ENCODE measurements at places on chromosomes 4 and X.

GRCh38 chrX:135410861-135411627, 10.7 kb upstream of the SMIM10L2A start:
- no peak for DNase-seq

GRCh38 chr4:3787489-3788365, 21.5 kb downstream of the ADRA2C start:
- DNase-seq = no peak

DNA sequence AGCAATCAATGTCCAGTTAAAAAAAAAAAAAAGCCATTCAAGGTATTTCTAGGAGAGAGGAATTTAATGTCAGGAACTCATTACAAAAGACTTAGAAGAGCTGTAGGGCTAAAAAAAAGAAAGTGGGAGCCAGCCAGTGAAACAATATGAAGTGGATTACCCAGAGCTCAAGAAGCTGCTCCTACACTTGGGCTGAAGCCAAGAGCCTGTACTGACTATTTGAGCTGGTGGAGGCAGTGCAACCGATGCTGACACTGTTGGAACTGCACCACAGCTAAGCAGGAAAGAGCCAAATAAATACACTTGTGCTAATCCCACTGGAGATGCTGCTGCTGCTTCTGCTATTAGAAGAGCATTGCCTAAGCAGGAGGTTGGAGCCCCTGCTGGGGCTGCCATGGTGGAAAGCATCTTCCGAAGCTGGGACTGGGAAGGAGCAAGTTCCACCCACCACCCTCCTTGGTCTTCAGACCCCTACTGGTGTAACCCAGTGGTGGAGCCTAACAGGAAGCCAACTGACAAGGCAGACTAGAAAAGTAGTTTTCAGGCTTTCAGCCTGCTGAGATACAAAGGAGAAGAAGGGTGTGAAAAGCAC, 65.4 kb downstream of the CXXC4 start:
- DNase-seq = no peak

DNA sequence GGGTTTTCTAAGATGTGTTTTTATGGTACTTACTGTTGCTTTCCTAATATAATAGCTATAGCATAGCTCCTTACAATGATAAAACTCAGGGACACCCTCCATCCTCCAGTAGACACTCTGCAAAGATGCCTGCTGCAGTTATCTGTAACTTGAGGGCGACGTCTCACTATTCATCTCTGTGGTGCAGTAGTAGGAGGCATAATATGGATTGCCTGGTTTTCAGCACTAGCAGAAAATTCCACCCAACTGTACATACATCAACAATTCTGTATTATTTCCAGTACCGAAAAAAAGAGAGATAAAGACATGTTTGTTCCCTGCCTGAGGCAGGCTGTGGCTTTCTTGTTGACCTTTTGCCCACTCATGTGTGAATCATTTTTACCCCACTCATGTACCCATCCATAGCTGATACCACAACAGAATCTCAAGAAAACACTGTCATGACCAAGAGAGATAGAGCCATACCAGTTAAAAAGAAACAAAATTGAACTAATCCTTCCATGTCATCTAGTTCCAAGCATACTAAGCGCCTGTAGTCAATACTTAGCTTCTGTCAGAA, 220.1 kb downstream of the RAB28 start:
- DNase-seq = no peak

GRCh38 chr4:20272411-20272872, 20.7 kb downstream of the SLIT2 start:
- no peak for DNase-seq

GRCh38 chrX:96386981-96387380, 297.7 kb upstream of the DIAPH2 start:
- DNase-seq = no peak

DNA sequence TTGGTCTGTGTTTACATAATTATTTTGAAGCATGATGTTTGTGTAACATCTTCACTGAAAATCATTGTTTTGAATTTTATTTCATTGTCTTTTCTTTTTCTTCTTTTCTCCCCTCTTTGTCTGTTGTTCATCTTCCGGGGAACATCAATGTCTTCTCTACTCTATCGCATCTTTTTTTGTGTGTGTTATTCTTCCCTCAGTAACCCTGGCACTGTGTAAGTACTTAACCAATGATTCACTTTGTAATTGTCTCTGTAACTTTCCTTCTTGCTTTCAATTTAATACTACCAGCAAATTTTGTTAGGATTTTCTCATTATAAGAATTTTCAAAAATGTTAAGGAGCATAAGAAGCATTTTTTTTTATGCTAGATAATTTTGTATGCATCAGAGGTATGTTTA, 130.8 kb downstream of the PDLIM5 start:
- DNase-seq = no peak

GRCh38 chrX:16386126-16386525, 218.8 kb downstream of the MAGEB17 start:
- DNase-seq = peak; percentile 9

DNA sequence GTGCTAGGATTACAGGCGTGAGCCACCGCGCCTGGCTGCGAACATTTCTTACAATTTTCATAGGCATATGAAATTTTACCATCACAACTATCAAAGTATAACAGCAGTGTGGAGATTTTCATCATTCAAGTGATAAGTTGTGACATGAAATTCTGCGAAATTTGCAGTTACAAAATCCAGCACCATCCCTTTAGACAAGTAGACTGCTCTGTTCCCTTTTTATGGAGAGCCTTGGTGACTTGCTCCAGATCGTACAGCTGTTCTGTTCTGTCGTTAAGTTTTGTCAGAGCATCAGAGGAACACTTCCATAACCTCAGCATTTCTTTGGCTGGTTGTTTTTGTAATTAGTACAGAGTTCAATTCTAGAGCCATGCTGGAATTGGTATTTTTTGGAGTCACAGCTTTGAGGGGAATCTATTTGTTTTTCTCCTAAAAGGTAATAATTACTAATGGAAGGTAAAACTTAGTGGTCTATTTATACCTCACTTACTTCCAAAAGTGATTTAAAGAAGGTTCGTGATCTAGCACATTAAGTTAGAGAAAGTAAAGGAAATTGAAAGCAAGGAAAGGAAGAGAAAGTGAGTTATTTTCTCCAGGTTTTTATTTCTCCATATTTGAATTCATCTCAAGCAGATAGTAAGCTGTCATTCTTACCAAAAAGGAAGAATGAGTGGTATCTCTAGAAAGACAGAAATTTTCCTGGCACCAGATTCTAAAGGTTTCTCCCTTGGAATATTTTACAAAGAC, 22.1 kb downstream of the ZRSR2 start:
- DNase-seq = no peak

DNA sequence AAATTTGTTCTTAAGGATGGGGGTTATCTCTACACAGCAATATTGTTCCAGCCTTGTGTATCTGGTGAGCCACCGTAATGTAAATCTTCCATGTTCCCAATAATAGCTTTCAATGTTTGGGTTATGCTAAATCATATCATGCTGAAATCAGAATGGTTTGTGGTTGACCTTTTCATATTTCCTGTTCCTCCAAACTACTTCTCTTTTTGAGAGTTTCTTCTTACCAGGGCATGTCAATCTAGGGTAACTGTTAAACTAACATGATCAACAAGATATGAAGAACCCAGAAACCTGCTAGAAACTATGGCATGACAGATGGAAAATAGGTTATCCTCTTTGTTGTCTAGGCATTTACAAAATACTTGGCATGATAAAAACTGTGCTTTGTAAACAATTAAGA, 22.0 kb downstream of the TNMD start:
- DNase-seq = no peak

GRCh38 chr4:127134490-127134889, 498.3 kb upstream of the INTU start:
- DNase-seq = no peak

DNA sequence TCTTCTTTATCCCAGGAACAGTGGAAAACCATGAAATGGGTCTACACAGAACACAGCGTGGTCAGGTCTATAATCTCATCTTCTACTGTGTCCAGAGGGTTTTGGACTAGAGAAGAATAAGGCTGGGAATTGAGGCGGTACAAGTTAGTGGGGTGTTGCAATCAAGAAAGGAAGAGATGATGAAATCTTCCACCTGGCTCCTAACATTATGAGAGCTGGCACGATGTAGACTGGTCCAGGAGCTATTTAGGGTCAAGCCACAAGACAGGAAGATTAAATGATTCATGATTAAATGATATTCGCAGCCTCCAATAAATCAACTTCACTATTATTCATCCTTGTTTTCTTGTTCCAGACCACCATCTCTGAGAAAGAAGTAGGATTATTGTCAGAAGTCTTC, 88.0 kb downstream of the ARSF start:
- no peak for DNase-seq

GRCh38 chrX:133415276-133416105, at the start of gene GPC4:
Gene GPC4, minus strand, starts transcription at chrX:133415489. Its CDS starts 524 bp downstream, at chrX:133414965.
- DNase-seq = no peak

- no peak for DNase-seq
These were observed 385.2 kb upstream of the FAT1 start for GRCh38 chr4:187108845-187109244.

GRCh38 chr4:159077702-159078495, 25.0 kb upstream of the RAPGEF2 start:
- no peak for DNase-seq

- no peak for DNase-seq
These were observed at the start of gene MID1 for GRCh38 chrX:10620121-10620699. Gene MID1, minus strand, starts transcription at chrX:10620585. Its CDS starts 53,038 bp downstream, at chrX:10567547.

- DNase-seq = no peak
These were observed 49.4 kb downstream of the RTL9 start for GRCh38 chrX:110407910-110408545.

DNA sequence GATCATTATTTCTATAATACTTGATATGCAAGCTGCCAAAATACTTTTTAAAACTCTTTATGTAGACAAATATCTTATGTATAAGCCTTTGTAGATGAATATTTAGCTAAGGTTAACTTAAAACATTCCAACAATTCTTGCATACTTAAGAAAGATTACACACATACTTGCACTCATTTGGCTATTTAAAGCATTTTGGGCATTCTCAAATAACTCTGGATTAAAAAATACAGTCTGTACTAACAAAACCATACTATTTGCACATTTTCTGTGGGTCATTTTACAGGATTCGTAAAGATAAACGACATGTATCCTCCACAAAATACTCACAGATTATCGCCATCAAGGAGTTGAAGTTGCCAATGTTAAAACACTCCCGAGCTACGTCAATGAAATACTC, 26.5 kb downstream of the RASGEF1B start:
- no peak for DNase-seq

DNA sequence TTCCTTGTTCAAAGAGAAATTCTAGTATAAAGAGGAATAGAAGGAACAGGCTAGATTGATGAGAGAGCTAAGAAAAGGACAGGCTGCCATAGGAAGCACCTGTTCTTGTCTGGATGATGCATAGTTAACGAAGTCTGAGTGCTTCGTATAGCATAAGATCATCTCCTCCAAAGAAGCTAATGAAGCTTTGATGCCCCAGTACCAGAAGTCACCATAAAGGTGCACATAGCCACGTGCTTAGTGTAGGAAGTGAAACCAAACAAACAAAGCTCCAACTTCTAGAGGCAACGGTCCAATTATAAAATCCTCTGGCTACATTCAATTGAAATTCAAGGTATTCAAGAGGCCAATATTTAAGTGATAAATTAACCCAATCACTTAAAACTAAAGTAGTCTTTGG, 31.0 kb downstream of the AFAP1 start:
- no peak for DNase-seq

GRCh38 chr4:39617534-39617933, 21.1 kb downstream of the SMIM14 start:
- no peak for DNase-seq

DNA sequence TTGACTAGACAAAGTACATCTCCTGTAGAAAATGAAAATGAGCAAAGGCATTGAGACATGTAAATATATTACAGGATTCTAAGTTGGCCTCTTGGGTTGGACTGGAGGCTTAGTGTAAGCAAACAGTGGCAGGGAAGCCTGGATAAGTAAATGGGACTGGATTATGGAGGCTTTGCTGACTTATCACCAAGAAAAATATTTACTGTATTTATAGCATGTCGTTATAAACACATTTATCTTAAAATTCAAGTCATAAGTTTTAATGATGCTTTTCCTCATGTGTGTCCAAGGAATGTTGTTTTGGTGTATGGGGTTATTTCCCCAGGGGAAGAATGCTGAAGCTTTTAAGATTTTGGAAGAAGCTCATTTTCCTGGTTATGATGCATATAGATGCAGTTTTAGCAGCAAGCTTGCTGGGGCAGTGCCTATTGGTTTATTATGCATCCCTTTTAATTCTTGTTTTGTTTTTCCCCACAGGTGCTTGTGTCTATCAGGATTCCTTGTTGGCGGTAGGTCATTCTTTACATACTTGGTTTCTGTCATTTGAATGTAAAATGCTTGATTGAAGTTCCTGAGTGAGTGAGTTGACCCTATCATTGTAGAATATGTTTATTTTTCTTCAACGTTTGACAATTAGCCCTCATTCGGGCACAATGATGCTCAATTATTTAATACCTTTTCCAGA, 8.5 kb downstream of the FRAS1 start:
- DNase-seq = no peak

DNA sequence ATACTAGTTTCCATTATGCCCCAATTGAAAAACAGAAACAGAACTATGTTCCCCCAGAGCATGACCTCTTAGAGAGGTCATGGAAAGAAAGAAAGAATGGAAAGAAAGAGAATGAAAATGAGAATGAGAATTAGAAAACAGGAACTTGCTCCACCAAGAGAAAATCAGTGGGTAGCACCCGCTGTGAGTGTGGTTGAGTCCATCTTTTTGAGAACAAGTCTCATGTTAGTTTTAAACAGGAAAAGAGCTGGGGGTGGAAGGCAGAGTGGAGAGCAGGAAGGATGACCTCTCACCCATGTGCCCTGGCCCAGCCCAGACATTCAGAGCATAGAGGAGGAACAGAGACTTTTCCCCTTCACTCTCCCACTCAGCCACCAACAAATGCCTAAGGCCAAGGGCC, 4.9 kb downstream of the GSX2 start:
- no peak for DNase-seq

DNA sequence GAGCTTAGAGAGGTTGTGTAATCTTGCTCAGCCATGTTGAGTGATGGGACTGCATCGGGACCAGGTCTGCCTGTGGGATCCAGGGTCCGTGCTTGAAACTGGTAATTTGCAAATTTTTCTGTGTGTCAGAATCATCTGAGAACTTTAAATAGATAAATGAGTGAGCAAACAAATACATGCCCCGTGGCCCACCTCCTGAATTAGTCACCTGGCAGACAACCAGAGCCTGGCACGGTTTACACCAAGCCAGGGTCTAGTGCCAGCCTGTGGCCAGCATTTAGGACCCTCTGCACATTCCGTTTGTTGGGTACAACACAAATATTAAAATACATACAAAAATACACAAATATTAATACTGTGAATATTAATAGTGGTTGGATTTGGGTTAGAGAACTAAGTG, 90.6 kb upstream of the STOX2 start:
- no peak for DNase-seq

DNA sequence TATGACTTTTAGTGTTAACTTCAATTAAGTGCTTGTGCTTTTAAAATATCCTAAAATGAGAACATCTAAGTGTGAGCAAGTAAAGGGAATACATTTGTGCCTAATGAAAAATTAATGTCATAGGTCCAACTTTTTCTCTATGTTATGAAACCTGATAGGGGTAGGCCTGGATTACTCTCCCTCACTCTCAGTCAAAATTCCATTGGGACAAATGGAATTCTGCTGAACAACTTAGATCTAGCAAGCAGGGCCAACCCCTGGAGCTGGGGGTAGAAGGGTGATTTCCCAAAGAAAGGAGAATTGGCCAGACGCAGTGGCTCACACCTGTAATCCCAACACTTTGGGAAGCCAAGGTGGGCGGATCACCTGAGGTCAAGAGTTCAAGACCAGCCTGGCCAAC, 67.4 kb downstream of the EDNRA start:
- DNase-seq = no peak
